ENCODE measurements at places on chromosomes 4 and X.

- no peak for DNase-seq
Observed at GRCh38 chrX:120514236-120514635, 45.1 kb upstream of the LAMP2 start.

- peak; percentile 36 for DNase-seq
Observed at GRCh38 chrX:46408553-46409407, 136.4 kb downstream of the ZNF674 start.

DNA sequence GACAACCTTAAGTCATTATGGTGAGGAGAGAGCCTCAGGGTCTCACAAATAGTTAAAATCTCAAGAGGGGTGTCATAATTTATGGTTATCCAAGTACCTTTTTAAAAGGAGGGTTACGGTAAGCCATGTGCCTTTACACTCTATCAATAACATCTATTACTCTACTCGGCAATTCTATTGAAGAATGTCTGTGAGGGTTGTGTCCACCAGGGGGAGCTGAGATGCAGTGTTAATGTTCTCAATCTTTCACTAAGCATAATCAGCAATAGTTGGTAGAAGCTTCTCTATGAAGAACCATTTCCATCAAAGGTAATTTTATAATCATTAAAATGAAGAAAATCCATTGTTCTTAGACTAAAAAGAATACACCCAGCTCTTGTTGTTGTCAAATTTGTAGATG is 457.4 kb downstream of the CENPC start:
- no peak for DNase-seq

- no peak for DNase-seq
Observed at GRCh38 chr4:9812501-9813340, 31.3 kb downstream of the DRD5 start.

DNA sequence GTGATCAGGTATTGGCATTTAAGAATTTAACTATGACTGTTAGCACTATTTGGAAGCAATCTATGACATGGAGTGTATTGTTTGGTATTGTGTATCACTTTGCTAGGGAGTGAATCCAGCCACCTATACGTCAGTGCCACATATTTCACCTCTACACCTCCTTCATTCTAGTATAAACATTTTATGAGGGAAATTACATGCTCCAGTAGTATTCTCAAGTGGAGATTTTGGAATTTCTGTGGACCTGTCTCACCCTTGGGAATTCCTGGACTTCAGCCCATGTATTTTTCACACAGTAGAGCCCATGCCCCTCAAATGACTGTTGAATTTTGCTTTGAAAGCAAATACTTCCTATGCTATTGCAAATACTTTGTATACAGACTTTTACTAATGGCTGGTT is 11.3 kb downstream of the BST1 start:
- no peak for DNase-seq

- no peak for DNase-seq
Observed at GRCh38 chrX:132737743-132738142, 220.7 kb downstream of the HS6ST2 start.

GRCh38 chrX:74195605-74196004 is 108.4 kb upstream of the ZCCHC13 start:
- no peak for DNase-seq

DNA sequence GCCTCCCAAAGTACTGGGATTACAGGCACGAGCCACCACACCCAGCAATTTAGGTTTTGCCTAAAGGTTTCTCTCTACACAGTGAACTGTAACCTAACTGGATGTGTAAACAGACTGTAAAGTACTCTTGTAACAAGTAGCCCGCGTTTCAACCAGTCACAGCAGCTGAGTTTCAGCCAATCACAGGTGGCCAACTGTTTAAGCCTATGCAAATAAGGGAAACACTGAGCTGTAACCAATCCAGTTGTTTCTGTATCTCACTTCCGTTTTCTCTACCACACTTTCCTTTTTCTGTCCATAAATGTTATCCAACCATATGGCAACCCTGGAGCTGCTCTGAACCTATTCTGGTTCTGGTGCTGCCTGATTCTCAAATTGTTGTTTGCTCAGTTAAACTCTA is 59.9 kb downstream of the DIPK2B start:
- no peak for DNase-seq

DNA sequence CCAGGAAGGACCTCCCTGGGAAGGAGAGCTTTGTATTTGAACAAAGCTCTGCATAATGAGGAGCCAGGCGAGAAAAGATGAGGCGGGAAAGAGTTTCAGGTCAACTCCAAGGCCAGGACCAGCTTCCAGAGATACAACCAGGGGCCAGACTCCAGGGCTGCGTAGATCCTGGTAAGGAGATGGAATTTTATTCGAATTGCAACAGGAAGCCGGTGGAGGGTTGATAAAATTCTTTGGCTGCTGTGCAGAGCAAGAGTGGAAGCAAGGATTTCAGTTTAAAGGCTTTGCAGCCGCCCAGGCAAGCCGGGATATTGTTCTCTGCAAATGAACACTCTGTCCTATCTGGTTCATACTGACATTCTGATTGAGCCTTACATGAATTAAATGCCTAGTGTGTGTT is 40.2 kb upstream of the CBR4 start:
- DNase-seq: no peak

DNA sequence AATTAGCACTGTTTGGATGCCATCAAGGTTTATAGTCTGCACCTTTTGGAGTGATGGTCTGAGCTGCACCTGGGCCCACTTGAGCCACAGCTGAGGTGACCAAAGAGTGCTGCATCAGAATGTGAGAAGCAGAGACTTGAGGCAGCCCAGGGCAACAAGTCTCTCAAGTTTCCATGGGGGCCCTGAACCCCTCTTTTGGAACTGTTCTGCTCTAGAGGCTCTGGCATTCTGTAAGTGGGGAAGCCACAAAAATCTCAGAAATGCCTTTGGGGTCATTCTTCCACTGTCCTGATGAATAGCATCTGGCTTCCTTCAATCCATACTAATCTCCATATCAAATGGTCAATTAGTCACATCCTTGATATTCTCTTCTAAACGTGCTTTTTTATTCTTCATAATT is 298.4 kb upstream of the MAOA start:
- DNase-seq: no peak

DNA sequence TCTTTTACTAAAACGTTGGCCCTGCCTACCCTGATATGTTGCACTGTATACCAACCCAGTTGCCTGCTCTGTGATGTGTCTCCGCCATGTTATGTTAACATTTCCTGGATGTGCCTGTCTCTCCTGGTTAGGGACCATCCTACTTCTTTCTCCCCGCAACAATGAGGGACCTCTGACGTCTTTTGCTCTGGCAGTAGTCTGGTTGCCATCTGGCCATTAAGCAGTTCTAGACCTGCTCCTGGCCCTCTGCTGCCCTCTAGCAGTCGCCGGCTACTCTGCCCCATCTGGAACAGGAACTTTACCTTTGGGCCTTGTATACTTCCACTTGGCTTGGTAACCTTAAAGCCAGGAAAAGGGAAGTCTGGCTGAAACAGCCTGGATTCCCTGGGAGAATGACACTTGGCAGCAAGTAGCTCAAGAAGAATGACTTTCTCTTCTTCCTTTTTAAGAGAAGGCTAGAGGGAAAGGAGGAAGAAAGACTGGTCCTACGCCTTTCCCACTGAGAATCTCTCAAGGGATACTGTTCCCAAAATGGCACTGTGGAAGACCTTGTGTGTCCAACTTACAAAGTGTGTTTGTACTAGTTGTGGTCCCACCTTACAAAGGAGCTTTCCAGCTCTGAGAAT is 63.5 kb downstream of the GPC3 start:
- no peak for DNase-seq

DNA sequence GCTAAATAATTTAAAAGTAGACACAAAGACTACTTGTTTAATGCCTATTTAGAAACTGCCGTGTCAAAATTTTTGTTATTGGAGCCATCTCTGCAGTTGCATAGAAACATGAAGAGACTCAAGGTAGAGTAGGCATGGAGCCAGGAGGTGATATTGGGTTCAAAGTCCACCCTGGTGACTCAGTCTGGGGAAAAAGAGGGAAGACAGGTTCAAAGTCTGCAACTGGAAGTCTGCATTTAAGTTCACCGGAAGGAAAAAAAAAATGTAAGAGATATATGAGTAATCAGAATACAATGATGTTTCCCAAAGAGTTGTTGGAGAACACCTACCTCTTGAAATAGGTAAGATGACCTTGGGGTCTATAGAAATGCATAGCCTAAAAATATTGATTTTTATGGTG is 67.4 kb upstream of the QRFPR start:
- no peak for DNase-seq

GRCh38 chr4:8044699-8045098 is 105.0 kb upstream of the AFAP1 start:
- no peak for DNase-seq

- no peak for DNase-seq
Observed at GRCh38 chr4:138310991-138311390, 68.8 kb upstream of the SLC7A11 start.

DNA sequence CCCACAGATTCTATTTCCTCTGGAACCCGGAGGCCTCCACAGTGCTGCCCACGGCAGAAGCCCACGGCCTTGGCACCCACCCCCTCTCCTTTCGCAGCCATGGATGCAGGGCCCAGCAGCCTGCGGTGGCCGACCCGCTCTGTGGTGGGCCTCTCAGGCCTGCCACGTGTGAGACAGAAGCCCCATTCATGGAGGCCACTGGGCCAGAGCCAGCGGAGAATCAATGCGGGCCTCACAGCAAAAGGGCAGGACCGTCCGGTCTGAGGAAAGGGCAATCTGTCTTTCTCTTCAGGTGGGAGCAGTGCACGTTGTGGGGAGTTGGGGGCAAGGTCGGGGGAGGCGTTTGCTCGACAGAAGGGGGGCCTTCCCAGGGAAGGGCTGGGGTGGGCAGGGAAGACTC is 8.4 kb upstream of the HAUS7 start:
- DNase-seq: no peak

DNA sequence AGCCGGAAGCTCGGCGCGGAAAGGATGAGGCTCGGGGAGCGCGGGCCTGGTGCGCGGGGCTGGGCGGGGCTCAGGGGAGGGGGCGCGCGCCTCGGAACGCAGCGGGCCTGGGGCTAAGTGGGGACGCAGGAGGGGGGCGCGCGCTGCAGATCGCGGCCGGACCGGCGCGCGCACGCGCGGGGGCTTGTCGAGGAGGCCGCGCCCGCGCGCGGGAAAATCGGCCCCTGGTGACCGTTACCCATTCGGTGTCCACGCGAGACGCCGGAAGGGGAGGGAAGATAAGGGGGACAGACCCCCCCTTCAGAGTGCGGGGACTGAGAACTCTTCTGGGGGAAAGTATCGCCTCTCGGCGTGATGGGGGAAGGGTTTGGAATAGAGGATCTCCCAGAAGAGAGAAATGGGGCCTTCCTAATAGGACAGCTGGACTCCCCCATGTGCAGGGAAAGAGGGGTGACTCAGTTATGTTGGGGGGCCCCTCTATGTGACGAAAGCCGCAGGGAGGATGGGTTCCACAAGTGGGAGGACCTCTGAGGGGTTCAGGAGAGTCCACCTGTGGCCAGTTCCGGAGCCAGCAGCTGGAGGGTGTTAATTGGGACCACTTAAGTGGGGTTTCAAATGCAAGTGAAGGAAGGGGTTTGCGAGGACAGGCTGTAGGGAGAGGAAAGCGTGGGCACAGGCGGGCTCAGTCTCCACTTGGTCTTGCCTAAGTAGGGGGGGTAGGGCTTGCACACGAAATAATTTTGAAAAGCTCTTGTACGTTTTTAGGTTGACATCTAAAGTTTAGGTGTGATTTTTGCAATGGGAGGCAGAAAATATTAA is 584 bp downstream of the SUV39H1 start:
- no peak for DNase-seq

DNA sequence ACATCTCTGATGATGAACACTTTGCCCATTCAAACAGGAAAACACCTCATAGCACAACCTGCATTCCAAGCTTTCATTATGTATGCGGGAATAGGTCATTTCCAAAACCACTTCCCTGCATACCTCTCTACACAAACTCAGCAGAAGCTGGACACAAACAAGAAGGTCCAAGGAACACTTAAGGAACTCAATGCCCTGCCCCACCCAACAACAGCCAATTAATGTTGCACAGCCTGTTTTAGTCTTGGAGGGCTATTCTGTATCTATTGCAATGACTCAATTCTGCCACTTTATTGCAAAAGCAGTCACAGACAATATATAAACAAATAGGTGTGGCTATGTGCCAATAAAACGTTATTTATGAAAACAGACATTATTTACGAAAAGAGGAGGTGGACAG is 16.7 kb downstream of the OPHN1 start:
- no peak for DNase-seq

DNA sequence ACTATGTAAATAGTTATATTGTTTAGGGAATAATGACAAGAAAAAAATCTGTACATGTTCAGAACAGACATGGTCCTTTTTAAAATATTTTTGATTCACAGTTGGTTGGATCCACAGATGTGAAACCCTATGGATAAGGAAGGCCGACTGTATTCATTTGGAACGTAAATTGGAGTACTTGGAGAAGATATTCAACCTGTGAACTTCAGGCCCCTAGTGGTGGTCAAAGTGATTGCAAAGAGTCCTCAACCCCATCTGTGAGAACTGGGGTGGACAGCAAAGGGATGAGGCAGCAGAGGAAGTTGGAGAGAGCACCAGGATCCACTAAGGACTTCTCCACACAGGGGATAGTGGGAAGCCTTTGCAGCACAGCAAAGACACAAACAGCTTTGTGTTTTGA is 6.2 kb upstream of the CXCL13 start:
- DNase-seq: no peak

DNA sequence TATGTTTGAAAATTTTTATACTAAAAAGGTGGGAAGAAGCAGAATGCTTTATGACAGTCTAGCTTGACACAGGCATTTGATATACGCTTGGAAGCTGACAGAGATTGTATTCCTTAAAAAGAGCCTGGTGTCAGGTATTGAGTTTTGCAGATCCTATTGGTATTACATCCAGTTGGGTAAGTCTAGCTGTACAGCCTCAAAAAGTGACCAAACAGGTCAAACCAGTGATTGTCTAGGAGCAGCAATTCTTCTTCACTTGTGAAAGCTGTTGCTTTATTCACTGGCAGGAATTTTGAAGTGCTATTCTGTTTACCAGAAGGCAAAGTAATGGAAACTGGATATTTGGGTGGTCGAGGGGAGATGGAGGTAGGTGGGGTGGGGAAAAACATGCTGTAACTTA is 77.5 kb downstream of the UCHL1 start:
- no peak for DNase-seq

- no peak for DNase-seq
Observed at GRCh38 chr4:113823291-113823659, 61.7 kb upstream of the CAMK2D start.

- DNase-seq: no peak
Observed at GRCh38 chr4:89640620-89641366, 196.2 kb downstream of the SNCA start.

DNA sequence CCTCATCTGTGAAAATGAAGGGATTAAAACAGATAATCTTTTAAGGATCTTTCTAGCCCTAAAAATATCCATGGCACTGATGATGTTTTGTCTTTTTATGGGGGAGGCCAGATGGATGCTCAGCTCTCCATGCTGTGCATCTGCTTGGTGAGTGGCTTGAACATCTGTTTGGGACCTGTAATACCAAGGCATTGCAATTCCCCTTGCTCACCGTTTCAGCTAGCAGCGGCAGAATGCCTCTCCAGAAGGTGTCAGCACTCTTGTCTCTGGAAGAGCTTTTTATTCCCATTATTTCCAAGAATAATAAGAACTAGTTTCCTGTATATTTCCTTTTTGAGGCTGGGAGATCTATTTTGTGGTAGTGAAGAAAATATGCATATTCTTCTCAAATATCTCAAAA is 151.9 kb upstream of the ANK2 start:
- DNase-seq: no peak

All from renal cortex interstitium (tissue), 15 donors.